ENCODE measurements at places on chromosomes 7 and 10. TPM values are rescaled to one million over a fixed set of nuclear protein-coding genes. Genes with fewer than 3 reads are reported as not detected.

- H3K4me3 ChIP-seq, result no peak overlapping the region
- H3K27me3 ChIP-seq, result no peaks in the 10 kb centered on the region
- H3K27ac ChIP-seq, result no peak overlapping the region
- H3K4me1 ChIP-seq, result no peaks in the 10 kb centered on the region
- DNase-seq, result no peak
Observed at GRCh38 chr7:51970961-51971665, 654.5 kb upstream of the COBL start.

DNA sequence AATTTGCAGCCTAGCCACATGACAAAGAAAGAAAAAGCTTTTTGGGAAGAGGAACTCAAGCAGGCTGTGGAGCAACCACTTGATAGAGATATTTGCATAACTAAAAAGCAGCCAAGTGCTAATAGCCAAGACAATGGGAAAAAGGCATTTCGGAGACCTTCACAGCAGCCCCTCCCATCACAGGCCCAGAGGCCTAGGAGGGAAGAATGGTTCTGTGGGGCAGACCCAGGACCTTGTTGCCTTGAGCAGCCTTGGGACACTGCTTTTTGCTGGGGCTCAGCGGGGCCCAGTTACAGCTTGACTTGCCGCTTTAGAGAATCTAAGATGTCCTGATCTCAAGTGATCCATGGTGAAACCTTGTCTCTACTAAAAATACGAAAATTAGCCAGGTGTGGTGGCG, 38.5 kb downstream of the FAM149B1 start:
- H3K27me3 ChIP-seq, result no peaks in the 10 kb centered on the region
- peaks cover 7% of the 10 kb centered on the region for H3K4me1 ChIP-seq
- H3K4me3 ChIP-seq, result no peak overlapping the region
- no peaks in the 10 kb centered on the region for H3K36me3 ChIP-seq

- peaks cover 4% of the 10 kb centered on the region for H3K4me1 ChIP-seq
- peak overlapping the region; percentile 77 for H3K4me3 ChIP-seq
- DNase-seq, result peak; percentile 52
- H3K27me3 ChIP-seq, result peaks cover 5% of the 10 kb centered on the region
- no peaks in the 10 kb centered on the region for H3K36me3 ChIP-seq
Observed at GRCh38 chr7:127391591-127392181, 822 bp downstream of the ZNF800 start.

DNA sequence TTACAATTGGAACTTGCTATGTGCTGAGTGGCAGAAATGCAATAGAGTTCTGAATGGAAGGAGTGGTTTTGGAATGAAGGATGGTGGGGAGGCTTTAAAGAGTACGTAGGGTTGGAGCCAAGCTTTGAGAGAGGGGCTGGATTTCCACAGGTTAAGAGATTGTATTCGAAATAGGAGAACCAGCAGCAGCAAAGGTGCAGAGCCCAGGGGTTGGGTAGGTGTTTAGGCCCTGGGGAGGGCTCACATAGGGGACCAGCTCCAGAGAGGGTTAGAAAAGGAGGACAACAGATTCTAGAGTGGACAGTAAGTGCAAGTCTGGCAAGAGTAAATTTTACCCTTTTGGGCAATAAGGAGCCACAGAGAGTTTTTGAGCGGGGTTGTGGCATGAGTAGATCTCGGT, 297.2 kb downstream of the RPS24 start:
- no peak overlapping the region for H3K4me3 ChIP-seq
- no peaks in the 10 kb centered on the region for H3K4me1 ChIP-seq
- DNase-seq, result no peak
- no peak overlapping the region for H3K27ac ChIP-seq
- no peaks in the 10 kb centered on the region for H3K27me3 ChIP-seq
- no peaks in the 10 kb centered on the region for H3K36me3 ChIP-seq

DNA sequence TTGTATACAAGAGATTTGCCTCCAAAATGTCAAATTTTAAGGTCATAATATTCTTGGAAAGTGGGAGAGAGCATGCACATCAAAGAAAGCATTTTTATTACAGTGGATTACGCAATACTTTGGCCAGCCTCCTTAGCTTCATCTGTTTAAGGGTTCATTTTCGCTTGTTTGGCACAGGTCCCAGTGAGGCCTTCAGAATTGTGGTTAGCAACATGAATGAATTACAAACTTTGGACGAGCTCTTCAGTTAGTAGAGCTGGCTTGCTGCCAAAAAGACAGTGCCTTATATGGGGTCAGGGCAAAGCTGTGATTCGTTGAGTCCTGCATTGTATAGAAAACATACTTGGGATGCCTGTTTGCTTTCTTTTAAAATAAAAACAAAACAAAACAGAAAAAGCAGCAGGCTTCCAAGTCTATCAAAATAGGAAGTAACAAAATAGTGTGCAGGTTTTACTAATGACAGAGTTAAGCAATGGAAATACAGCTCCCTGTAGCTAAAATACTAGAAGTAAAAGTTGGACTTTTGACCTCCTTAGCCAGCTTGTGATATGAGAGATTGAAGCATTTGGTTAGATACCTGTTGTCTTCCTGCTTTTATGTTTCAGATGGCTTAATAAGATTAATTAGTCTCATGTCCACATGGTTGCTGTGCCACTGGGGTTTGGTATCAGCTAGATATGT, 190.8 kb downstream of the MLLT10 start:
- H3K4me1 ChIP-seq, result peaks cover 6% of the 10 kb centered on the region
- no peaks in the 10 kb centered on the region for H3K36me3 ChIP-seq
- peak; percentile 87 for DNase-seq
- peak overlapping the region; percentile 22 for H3K27ac ChIP-seq
- no peak overlapping the region for H3K4me3 ChIP-seq
- H3K27me3 ChIP-seq, result no peaks in the 10 kb centered on the region

The OR6V1 gene
- not detected for total RNA-seq

DNA sequence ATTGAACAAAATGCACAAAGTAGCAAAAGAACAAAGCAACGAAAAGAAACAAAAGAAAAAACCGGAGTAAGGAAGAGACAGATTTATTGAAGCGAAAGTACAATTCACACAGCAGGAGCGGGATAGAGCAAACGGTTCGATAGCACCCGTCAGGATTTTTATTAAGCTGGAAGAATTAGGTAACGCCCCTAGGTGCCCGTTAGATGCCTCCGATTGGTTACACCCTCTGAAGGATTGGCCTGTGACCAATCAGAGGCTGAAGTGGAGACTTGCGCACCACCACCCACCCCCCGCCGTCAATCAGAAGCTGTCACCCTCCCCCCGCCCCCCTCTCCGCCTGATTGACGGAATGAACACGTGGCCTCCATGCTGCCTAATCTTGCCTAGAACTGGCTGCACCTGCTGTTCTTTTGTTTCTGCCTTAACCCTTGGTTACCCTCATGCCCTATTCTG, 16.8 kb downstream of the OCM2 start:
- no peaks in the 10 kb centered on the region for H3K36me3 ChIP-seq
- no peak overlapping the region for H3K27ac ChIP-seq
- no peaks in the 10 kb centered on the region for H3K27me3 ChIP-seq

GRCh38 chr10:123509338-123509737, 156.8 kb upstream of the GPR26 start:
- H3K4me1 ChIP-seq, result no peaks in the 10 kb centered on the region
- H3K27ac ChIP-seq, result no peak overlapping the region
- no peaks in the 10 kb centered on the region for H3K27me3 ChIP-seq
- DNase-seq, result no peak
- no peak overlapping the region for H3K4me3 ChIP-seq

GRCh38 chr7:37665352-37666022, 18.1 kb upstream of the GPR141 start:
- DNase-seq, result no peak
- no peak overlapping the region for H3K27ac ChIP-seq
- H3K36me3 ChIP-seq, result no peaks in the 10 kb centered on the region
- no peaks in the 10 kb centered on the region for H3K4me1 ChIP-seq

DNA sequence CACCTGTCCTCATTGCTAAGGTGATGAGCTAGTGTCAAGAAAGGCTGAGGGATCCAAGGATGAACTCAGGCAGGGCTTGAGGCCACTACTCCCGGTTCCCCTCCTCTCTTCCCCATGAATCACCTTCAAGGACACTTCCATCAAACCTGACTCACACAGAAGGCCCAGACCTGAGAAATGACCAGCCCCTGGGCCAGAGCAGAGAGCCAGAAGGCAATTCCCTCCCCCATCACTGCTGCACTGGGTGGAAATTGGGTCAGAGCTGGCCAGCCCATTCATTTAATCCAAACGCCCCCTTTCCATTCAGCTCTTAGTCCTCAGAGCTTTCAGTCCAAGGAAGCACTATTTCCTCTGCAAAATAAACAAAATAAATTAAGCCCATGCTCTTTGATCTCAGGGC, 182.0 kb downstream of the KCNMA1 start:
- H3K36me3 ChIP-seq, result no peaks in the 10 kb centered on the region
- no peak for DNase-seq
- H3K4me3 ChIP-seq, result no peak overlapping the region
- no peaks in the 10 kb centered on the region for H3K4me1 ChIP-seq

DNA sequence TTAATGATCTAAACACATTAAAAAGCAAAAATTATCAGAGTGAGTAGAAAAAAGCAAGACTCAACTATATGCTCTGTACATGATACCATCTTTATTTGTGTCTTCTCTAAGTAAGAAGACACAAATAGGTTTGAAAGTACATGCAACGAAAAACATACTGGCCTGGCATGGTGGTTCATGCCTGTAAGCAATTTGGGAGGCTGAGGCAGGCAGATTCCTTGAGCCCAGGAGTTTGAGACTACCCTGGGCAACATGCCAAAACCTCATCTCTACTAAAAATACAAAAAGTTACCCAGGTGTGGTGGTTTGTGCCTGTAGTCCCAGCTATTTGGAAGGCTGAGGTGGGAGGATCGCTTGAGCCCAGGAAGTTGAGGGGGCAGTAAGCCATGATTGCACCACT, 78.1 kb upstream of the TOMM7 start:
- H3K27me3 ChIP-seq, result no peaks in the 10 kb centered on the region
- no peak overlapping the region for H3K27ac ChIP-seq
- H3K36me3 ChIP-seq, result no peaks in the 10 kb centered on the region
- H3K4me1 ChIP-seq, result no peaks in the 10 kb centered on the region
- no peak overlapping the region for H3K4me3 ChIP-seq

DNA sequence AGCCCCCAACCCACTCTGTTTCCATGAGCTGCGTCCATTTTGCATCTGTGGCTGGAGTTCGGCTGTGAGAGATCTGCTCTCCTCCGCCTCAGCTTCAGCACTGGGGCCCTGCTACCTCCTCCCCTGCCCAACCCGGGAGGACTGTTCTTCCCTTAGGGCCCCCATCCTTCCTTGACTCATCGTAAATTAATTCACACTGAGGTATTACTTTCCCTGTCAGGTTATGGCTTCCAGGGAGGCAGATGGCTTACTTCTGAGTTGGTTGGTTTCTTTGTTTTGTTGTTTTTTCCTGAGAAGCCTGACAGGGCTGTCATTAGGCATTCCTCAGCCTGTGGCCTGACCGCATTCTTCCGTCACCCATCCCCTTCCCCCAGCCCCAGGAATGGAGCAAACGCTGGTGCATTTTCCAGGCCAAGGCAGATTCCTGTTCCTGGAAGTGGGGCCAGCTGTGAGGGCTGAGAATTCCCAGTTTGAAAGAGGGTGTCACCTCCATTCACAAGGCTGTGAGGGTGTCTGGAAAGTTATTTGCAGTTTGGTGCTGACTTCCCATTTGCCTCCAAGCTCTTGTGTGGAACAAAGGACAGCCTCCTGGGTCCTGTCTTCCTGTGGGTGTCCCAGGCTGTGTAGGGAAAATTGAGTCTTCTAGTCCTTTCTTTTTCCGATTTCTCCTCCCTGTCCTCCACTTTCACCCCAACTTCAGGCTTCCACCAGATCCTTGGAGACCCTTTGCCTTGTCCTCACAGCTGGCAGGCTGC, 11.7 kb downstream of the CPA5 start:
- H3K27ac ChIP-seq, result peak overlapping the region; percentile 82
- H3K36me3 ChIP-seq, result no peaks in the 10 kb centered on the region
- peak; percentile 95 for DNase-seq

DNA sequence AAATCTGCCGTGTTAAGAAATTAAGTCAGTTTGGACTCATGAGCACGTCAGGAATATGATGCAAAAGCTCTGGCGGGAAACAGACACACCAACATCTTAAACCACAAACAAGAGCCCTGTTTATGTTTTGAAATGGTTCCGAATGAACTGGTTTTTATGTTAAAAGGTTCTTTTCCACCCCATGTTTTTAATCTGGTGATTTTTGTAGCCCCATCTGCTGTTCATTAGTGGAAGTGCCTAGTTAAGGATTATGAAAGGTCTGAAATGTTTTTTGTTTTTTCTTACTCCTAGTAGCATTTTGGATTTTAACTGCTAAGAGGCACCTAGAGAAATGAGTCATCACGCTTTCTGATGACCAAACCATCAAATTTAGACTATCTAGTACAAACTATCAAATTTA, 404.1 kb upstream of the MKI67 start:
- H3K4me3 ChIP-seq, result no peak overlapping the region
- DNase-seq, result peak; percentile 48
- no peak overlapping the region for H3K27ac ChIP-seq
- H3K36me3 ChIP-seq, result no peaks in the 10 kb centered on the region

DNA sequence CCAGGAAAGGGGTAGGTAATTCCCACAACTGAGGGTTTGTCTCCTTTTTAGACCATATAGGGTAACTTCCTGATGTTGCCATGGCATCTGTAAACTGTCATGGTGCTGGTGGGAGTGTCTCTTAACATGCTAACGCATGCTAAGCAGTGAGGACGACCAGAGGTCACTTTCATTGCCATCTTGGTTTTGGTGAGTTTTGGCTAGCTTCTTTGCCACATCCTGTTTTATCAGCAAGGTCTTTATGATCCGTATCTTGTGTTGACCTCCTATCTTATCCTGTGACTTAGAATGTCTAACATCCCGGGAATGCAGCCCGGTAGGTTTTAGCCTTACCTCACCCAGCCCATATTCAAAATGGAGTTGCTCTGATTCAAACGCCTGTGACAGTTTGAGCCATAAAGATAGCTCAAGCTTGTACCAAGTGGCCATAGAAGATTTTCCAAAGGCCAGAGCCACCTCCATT, 176.0 kb upstream of the NAMPT start:
- no peak for DNase-seq
- no peak overlapping the region for H3K4me3 ChIP-seq
- no peaks in the 10 kb centered on the region for H3K4me1 ChIP-seq

DNA sequence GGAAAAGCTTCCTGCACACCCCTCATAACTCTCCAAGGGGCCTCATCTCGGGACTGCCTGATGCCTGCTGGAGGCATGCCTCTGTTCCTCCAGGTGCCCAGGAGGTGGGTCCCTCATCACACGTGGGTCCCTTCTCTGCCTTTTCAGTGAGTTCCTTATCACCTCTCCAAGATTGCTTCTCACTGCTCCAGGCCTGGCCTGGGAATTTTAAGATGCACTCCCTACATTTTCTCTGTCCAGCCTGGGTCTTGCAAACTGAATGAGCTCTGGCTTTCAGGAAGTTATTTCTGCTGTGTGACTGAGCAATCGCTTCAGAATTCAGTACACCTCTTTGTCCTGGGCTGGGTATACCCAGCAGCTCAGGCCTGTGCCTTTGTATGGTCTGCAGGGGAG, 43.8 kb downstream of the LRRC18 start:
- no peak for DNase-seq
- H3K27me3 ChIP-seq, result no peaks in the 10 kb centered on the region
- H3K27ac ChIP-seq, result no peak overlapping the region

The CCDC172 gene
- total RNA-seq, result not detected

DNA sequence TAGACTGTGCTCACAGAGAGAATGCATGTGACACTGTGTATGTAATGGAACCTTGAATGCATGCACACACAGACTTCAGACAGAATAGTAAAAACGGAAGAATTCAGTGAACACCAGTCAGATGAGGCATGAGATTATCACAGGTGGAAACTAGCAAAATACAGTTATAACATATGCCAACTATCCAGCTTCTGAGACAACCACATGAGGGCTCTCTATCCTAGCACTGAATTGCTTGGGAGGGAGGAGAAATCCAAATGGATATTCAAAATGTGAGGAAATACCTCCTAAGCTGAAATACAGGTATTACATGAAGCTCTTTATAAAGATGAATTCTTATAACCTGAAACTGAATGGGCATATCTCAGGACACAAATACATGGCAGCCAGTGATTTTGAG, 30.6 kb downstream of the GARS1 start:
- no peak overlapping the region for H3K27ac ChIP-seq
- peaks cover 36% of the 10 kb centered on the region for H3K36me3 ChIP-seq
- DNase-seq, result no peak
- H3K4me3 ChIP-seq, result no peak overlapping the region

All from kidney (tissue), 22 donors.